ENCODE measurements at places on chromosomes 5 and 9.

- no peak for DNase-seq
Observed at GRCh38 chr5:165579911-165580310, 2074.5 kb downstream of the MAT2B start.

GRCh38 chr5:178338126-178338749 lies 105.6 kb upstream of the PHYKPL start:
- no peak for DNase-seq

GRCh38 chr5:128237546-128237945 lies 154.0 kb downstream of the SLC12A2 start:
- DNase-seq = no peak

GRCh38 chr5:89276566-89277305 lies 393.8 kb upstream of the MEF2C start:
- peak; percentile 5 for DNase-seq

DNA sequence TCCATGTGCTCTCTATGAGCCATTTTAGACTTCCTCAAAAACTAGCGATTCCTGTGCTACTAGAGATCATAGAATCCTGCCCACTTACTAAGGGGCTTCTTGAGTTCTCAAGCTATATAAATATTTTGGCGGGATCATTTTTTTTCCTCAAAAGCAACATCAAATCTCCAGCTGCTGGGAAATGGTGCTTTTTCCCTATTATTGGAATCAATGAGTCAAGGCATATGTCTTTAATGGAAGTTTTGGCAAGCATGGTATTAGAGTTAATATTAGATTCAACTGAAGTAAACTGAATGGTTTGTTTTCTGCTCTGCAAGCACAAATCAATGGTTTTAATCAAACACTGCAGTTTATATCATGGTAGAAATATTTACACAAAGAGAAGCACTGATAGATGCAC lies 369.9 kb upstream of the PTGER4 start:
- DNase-seq = no peak

- no peak for DNase-seq
Observed at GRCh38 chr5:132281856-132282614, 12.2 kb upstream of the SLC22A4 start.

- DNase-seq = no peak
Observed at GRCh38 chr9:92786298-92786697, 21.7 kb upstream of the BICD2 start.

DNA sequence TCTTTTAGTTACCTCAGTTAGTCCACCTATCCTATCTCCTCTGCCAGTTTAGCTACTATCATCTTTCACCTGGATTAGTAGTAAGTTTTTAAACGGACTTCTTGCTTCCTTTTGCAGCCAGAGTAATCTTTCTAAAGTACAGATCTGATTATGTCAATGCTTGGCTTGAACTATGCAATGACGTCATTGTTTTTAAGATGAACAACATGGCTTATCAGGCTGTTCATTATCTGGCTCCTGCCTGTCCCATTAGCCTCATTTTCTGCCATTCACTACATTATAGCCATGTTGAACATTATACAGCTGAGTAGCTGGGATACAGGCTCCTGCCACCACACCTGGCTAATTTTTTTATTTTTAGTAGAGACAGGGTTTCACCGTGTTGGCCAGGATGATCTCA lies 98.7 kb downstream of the RANBP17 start:
- no peak for DNase-seq

- peak; percentile 65 for DNase-seq
Observed at GRCh38 chr9:88852794-88853193, 138.5 kb upstream of the S1PR3 start.

GRCh38 chr5:133294380-133294779 lies 242.6 kb downstream of the HSPA4 start:
- DNase-seq = no peak

DNA sequence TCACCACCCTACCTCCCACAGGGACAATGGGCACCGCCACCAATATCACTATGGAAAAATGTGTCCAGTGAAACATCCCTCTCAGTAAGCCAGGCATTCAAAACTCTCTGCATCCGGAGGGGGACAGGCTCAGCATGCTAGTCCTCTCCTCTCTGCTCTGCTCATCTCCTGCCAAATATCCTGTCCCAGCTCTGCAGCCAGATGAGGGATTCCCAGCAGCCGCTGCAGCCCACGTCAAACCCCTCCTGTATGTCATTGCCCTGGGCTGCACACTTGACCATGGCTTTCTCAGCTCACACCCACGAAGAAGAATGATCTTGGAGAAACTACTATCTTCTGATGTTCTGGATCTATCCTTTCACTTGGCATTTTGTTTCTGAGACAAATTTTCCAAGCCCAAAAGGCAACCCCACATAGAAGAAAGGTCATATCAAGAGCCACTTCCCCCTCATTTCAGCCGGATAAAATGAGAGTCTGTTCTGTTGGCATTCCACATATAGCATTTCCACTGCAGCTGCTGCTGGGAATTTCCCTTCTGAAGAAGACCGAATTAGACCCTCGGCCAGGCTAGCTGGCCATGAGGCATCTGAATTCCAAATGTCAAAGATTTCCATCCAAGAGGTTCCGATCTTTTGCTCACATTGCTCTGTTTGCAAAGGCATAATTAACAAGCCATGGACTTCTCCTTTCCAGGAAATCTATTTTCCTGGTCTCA lies 338.0 kb downstream of the ACTL7B start:
- DNase-seq = no peak

- no peak for DNase-seq
Observed at GRCh38 chr5:31469886-31470285, 62.0 kb downstream of the DROSHA start.

DNA sequence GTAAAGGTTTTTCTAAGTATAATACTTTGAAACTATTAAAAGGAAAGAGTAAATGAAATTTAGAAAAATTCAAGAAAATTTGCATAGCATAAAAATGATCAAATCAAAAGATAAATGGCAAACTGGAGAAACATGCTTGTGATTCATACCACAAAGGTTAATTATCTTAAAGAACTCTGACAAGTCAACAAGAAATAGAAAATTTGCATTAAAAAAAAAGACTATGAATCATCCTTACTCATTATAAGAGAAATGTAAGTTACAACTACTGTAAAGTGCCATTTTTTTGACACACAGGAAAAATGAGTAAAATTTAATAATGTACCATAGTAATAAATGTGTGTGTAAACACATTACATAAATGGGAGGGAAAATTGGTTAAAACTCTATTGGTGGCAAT lies 624.4 kb upstream of the C9orf72 start:
- DNase-seq = no peak

- DNase-seq = no peak
Observed at GRCh38 chr9:34771007-34771406, 61.1 kb upstream of the CCL21 start.

DNA sequence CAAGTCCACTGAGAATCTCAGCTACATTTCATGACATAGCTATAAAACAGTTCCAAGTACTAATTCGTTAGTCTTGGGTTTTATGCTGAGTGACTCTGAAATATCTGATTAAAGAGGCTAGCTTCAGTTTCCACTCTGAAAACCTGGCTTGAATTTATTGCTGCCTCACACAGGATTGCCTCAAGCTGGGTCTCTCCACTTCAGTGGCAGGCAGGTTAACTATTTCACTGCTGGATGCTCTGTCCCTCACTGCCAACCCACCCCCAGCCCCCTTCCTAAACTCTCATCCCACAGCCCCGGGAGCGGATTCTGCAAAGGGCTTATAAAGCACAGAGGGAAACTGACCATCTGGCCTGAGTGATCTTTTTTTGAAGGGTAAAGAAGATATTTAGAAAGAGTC lies 318.3 kb downstream of the MLLT3 start:
- no peak for DNase-seq

DNA sequence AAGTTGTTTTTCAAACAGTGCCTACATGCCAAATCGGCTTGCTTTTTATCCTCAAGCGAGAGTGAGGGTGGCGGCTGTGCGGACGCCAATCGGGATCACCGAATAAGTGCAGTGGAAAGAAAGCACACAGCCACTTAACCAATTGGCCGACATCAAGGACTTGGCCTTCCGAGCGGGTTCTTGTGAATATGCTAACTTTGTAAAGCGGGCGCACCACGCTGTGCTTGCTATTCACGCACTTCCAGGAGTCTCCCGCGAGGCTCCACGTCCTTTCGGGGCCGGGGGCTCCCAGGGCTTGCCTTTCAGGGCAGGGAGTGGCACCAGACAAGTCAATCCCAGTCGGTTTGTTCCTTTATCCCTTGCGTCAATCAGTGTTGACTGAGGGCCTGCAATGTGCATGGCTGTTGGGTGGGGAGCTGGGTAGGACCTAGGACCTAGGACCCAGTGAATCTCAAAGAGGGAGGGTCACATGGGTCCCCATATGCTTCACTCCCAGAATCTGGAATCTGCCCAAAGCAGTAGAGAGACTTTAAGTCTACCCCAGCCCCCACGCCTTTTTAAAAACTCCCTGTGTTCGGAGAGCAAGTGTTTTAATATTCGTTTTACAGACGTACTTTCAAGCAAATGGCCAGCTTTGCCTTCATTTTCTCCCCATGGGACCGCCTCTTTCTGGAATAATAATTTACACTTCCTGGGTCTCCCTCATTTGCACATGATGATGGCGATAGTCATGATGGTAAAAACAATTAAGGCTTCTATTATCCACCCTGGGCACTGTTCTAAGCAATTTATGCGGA lies 2.0 kb upstream of the GCNT4 start:
- DNase-seq = no peak

GRCh38 chr5:2017540-2018389 lies 135.0 kb upstream of the IRX4 start:
- peak; percentile 26 for DNase-seq

Data from H54 (cell line).